ENCODE measurements at places on chromosomes 3 and 15.

DNA sequence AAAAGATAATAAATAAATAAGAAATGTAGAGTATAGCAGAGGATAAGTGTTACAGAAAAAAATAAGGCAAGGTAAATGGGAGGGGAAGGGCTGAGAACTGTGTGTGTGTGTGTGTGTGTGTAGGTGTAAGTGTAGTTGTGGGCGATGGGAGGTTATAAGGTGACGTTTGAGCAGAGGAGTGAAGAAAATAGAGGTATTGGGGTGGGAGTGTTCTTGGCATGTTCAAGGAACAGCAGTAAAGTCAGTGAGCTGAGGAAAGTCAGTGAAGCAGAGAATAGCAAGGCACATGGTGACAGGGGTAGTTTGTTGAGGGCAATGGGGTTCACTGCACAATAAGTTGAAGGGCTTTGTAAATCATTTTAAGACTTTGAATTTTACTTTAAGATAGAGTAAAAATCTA is 30.9 kb upstream of the ZNF148 start:
- no peak for DNase-seq

DNA sequence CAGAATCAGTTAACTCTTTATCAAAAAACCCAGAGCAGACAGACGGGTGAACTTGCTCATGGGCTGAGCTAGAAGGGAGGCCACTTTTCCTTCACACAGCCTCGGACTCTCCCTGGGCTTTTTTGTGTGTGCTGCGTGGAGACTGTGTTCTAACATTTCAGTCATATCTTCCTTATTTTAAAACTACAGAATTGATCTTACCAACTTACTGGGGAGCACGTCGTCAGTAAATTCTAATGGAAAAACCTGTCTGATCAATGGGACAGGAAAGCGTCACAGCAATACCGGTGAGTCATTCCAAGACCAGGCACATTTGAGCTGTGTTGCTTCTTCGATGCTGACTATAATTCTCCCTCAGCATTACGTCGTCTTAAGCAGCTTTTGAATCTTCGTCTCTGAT is 145.1 kb downstream of the LPP start:
- DNase-seq = no peak

DNA sequence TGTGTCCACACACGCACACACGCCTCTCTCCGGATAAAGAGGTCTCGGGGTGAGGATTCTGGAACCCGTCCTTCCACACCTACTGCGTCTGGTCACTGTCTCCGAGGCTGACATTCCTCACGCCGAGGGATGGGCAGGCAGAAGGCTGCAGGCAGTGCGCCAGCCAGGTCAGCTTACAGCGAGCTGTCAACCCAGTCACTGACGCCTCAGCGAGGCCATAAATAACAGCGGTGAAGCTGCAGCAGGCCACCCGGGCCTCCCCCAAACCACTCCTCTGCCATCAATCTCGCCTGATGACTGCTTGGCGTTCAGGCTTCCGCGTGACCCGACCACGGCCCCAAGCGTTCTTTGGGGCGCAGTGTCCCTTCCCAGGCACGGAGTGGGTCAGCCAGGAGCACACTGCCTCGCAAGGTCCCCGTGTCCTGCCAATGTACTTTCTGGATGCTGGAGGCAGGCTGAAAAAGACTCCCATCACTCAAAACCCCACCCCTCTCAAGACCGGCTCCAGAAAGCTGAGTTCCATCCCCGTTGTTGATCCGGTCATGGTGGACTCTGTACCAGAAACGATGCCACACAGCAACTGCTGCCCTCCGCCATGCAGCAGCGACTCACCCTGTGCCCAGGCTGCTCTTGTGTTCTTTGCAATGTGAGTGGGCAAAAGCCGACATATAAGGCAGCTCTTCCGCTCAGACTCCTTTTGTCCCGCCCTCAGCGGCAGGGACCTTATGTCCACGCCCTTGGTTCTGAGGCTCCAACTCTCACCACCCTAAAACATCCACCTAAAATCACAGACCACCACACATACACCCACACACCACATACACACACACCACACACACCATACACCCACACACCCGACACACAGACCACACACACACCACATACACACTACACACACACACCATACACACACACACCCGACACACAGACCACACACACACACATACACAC is 27.1 kb downstream of the CPN2 start:
- no peak for DNase-seq

GRCh38 chr3:9450991-9451390 is 53.6 kb downstream of the SETD5 start:
- no peak for DNase-seq

GRCh38 chr15:85621094-85621493 is 173.6 kb downstream of the KLHL25 start:
- DNase-seq = no peak

GRCh38 chr15:88652456-88653199 is 13.8 kb downstream of the ISG20 start:
- DNase-seq = no peak

- no peak for DNase-seq
These were observed at the start of gene CP for GRCh38 chr3:149221783-149222517. CP (minus strand) TSS chr3:149221829; CDS start chr3:149221792, 37 bp downstream.

- no peak for DNase-seq
These were observed 169.1 kb downstream of the CDIN1 start for GRCh38 chr15:36748366-36749115.

All from CMK (cell line).